ENCODE measurements at places on chromosomes 16 and 17.

DNA sequence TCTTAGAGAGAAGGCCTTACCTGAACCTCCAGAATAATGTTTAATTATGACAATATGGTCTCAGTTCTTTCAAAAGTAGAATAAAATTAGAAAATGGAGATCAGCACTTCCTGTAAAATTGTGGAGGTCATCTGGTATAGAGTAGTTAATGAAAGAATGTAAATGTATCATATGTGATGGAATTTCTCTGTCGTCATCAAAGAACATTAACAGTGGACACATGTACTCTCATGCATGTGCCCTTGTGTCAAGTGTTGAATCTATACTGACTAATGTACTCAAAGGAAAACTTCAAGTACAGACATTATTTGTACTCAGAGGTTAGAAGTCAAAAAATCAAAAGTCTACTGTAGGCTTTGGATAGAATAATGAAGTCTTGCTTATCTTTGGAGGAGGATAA is 129.2 kb upstream of the MYOCD start:
- DNase-seq: peak; percentile 74

- peak; percentile 41 for DNase-seq
Observed at GRCh38 chr17:2337544-2338314, 428 bp downstream of the SGSM2 start.

DNA sequence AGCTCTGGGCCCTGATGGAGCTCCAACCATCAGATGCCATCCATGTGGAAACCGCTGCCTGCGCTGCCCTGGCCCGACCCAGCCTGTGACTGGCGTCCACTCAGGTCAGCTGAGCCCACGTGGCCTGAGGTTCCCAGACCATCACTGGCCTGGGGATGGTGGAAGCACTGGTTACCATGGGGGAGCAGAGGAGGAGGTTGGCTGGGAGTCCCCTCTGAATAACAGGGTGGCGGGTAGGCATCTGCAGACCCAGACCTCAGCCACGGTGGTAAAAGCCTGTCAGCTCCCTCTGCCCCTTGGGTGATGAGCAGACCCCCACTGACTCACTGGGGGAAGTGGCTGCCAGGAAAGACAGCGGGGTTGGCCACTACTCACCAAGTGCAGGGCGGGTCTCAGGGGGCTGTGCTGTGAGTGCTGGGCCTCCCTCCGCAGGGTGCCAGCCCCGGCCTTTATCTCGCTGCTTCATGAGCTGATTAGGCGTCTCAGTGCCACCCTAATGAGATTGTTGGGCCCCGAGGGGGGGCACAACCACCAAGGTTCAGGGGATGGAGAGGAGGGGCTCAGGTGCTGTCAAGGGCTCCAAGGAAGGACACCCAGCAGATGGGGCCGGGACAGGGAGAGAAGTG is at the start of gene PDE6G:
TSS of gene PDE6G (minus strand) at position 425 of the 626 bp plus-strand sequence. CDS start 3,237 bp downstream, outside the sequence.
- no peak for DNase-seq

- no peak for DNase-seq
Observed at GRCh38 chr17:56819030-56819429, 14.7 kb downstream of the C17orf67 start.

- DNase-seq: peak; percentile 10
Observed at GRCh38 chr16:79601931-79602627, 1.5 kb upstream of the MAF start.

DNA sequence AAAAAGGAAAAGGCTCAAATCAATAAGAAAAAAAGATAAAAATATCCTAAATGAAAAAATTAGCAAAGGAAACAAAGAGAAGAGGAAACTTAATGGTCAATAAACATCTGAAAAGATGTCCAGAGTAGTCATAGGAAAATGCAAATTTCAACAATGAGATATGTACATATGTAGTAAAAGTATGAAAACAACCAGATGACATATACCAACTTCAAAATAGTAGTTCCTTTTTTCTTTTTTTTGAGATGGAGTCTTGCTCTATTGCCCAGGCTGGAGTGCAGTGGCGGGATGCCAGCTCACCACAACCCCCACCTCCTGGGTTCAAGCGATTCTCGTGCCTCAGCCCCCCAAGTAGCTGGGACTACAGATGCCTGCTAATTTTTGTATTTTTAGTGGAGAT is 21.7 kb upstream of the NFAT5 start:
- no peak for DNase-seq

- DNase-seq: peak; percentile 64
Observed at GRCh38 chr17:3935140-3935542, 18.9 kb upstream of the P2RX1 start.

GRCh38 chr16:88957887-88958577 is 19.0 kb downstream of the CBFA2T3 start:
- DNase-seq: no peak

DNA sequence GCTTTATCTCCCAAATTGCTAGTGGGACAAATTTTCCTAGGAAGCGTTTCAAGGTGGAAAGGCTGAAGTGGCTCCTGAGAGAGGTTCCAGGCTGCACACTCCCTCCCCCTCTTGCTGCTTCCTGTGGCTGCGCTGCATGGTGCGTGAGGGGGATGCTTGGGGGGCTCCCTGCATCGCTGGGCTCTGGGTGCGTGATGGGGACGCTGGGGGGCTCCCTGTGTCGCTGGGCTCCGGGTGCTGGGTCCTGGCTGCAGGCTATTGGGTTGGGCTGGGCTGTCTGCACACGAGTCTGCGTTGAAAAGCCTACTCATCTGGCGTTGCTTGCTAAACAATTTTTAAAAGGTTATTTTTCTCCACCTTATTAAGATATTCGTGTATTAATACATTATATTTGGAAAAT is 30.1 kb downstream of the NDEL1 start:
- no peak for DNase-seq

- no peak for DNase-seq
Observed at GRCh38 chr17:72876413-72876812, 216.1 kb downstream of the SLC39A11 start.

DNA sequence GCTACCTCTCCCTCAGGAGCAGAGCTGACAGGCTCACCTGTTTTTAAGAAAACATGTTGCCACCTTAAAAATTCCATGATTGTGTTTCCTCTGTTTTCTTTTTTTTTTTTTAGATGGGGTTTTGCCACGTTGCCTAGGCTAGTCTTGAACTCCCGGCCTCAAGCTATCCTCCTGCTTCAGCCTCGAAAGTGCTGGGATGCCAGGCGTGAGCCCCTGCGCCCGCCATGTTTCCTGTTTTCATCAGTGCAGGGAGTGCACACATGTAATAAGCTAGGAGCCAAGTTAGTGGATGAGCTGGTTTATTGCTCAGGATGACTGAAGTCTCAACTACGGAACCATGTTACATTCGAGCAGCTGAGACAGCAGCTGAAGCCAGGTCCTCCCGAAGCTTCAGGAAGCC is 13.6 kb downstream of the MRM3 start:
- DNase-seq: no peak

DNA sequence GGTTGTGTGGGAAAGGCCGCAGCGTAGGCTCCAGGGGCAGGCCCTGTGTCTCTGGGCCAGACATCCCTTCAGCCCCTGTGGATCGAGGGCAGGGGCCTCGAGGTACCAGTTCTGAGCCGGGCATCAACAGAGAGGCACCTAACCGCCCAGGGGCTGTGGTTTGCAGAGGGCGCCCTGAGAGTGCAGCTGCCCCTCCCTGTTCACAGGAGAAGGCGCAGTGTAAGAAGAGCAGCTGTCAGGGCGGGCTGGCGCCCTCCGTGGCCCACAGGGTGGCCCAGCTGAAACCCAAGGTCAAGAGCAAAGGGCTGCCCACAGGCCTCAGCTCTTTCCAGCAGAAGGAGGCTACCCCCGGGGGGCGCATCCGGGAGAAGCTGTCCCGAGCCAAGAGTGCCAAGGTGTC is 56.5 kb downstream of the ACTG1 start:
- DNase-seq: no peak

DNA sequence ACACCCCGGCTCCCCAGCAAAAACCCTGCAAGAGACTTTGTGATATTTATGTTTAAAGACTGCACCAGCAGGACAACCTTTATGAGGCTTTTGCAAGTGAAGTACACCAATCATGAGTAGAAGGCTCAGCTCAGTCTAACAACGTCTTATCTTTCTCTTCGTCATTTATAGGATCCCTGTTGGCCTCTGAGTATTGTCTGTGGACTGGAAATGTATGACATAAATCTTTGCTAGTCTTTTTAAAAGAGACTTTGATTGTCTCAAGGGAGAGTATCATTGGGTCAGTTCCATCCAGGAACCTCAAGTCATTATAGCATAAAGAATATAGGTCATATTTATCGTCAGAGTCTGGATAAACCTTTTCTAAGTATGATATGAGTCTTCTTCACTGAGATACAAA is 505.0 kb upstream of the SOX9 start:
- no peak for DNase-seq

Data from HCEC 1CT (cell line).